Midbrain (tissue), 1 donor: ENCODE measurements at places on chromosomes 4 and X.

- no peak for DNase-seq
These were observed 3.2 kb downstream of the FGF13 start for GRCh38 chrX:138708268-138708667.

DNA sequence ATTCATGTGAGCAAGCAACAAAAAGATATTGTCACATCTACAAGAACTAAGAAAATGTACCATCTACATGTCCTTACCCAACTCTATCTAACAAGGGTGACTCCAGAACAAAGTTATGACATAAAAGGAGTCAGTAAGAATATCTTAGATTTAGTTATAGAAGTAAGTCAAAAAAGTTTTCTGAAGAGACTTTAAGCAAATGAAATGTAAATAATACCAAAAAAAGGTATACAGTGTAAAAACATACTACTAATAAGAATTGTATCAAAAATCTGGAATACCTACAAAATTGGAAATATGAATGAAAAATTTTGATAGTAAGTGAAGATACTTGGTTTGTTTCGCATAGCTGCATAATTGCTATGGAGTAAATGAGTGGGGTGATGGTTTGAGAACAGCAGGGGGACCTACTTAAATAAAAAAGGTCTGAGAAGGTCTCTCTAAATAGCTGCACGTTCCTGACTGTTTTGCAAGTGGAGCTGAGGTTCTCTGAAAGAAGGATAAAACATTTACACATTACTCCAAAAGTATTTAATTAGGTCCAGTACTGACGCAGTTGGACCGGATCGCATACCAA lies 51.0 kb upstream of the ENPP6 start:
- DNase-seq, result no peak

- DNase-seq, result no peak
These were observed 209.8 kb downstream of the SPCS3 start for GRCh38 chr4:176529574-176529973.

GRCh38 chr4:99624141-99624719 lies 33.4 kb downstream of the C4orf54 start:
- no peak for DNase-seq

- DNase-seq, result no peak
These were observed 95.3 kb upstream of the GUCY1A1 start for GRCh38 chr4:155571184-155571944.

- DNase-seq, result no peak
These were observed 168.6 kb downstream of the AFAP1 start for GRCh38 chr4:7771056-7771455.

GRCh38 chrX:16376056-16376455 lies 208.8 kb downstream of the MAGEB17 start:
- no peak for DNase-seq

DNA sequence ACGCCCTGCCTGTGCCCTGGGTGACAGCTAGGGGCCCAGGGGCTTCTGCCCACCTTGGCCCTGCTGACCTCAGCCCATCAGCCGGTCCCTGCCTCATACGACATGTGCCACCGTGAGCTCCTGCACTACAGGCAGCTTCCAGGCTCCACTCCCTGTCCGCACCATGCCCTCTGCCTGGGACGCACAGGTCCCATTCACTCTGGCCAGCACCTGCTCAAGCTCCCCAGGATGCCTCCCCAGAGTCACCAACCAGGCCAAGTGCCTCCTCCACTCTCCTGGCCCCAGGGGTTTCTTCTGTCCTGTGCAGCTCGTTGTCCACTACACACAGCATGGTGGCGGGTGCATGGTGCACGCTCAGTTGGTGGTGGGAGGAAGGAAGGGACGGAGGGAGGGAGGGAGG lies 20.2 kb upstream of the MRFAP1 start:
- no peak for DNase-seq

- DNase-seq, result no peak
These were observed 12.5 kb upstream of the CLNK start for GRCh38 chr4:10697086-10697485.

DNA sequence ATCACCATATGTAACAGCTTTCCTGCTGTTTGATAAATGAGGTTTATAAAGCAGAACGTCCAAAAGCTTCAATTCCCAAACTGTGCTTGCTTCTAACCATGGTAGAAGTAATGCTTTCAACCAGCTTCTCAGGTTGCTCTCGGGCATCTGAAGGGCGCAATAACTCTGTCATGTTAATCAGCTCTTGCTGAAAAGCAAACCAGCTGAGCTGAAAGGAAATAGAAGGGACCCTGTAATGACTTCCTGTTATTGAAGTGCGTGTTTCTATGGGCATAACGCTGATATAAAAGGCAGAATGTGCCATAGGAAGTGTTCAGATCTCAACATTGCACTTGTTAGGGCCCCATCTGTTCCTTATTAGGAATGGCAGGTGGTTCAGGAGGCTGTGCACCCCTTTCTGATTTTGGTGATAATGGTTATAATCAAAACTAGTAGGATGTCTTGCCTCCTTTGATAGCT lies 21.2 kb downstream of the HERC3 start:
- no peak for DNase-seq

DNA sequence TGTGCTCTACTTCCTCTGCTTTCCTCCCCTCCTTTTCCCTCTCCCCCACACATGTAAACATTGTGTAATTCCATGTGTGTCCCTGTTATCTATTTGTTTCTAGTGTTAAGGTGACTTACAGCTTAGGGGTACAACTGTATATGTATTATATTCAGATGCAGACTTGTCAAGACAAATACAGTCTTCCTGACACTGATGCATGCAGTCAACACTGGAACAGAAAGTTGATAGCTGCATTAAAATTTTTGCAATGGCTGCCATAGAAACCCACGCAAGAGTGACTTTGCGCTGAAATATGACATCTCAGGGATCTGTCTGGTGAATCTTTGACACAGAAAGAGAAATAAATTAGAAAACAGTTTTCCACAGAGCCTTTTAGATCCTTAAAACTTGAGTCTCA lies 656.7 kb downstream of the IL1RAPL1 start:
- DNase-seq, result no peak

GRCh38 chr4:108008721-108009120 lies 19.0 kb downstream of the HADH start:
- DNase-seq, result no peak

- no peak for DNase-seq
These were observed 30.0 kb downstream of the CTBP1 start for GRCh38 chr4:1218634-1219565.

- no peak for DNase-seq
These were observed 121.8 kb downstream of the SPCS3 start for GRCh38 chr4:176441594-176441993.

DNA sequence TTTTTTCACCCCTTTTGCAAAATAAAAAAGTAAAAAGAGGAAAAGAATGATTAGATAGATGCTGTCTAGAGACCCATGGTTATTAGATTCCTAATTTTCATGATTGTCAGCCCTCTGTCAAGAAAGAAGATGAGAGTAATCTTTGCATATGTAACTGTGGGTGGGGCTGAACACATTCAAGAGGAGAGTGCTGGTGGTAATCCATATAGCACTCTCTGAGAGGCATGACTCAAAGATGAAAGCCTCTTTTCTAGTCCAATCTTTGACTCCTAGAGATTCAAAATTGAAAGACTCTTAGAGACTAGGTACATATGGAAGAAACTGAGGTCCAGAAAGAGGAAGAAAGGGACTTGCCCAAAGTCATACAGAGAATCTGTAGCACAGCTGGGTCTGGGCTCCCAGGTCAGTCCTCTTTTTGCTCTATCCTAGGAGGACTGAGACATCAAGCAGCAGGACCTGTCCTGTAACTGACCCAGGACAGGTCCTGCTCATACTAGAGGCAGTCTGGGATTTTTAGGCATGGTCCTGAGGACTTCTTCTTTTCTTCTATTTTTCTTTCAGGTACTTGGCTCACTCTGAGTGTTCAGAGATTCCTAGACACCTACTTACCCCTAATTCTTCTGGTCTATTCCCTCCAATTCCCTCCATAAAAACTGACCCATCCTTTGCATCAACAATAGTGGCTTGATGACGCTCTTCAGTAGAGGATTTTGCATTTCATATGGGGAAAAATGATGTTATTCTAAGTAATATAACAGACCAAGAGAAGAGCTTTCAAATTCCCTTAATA lies 23.8 kb downstream of the VSIG4 start:
- no peak for DNase-seq

DNA sequence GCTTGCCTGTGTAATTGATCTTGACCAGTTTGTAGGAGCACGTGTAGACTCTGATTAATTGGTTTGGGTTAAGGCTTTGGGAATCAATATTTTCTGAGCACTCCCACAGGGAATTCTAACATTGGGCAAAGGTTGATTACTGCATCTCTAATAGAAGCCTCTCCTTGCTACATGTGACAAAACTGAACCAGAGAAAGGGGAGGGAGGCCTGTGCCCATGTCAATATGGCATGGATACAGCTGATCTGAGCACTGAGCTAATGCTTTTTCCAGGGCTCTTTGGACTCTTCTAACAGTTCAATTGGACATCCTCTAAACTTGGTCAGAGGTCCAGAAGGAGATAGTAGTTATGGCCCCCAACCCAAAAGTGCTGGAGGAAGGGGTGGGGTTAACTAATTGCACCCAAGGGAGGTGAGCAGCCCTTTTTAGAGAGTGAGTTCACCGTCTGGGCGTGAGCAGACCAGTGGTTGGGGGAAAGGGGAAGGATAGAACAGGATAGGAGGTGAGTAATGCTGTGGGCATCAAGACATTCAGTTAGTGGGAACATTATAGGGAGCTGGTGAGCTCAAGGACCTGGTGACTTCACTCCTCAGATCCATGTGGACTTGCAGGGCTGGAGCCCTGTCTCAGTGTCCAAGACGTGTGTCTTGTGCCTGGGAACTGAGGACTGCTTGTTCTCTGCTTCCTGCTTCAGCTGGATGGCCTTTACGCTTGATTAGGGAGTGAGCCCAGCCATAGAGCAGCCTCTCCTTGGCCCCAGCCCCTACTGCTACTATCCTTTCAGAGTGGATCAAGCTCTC lies 22.8 kb downstream of the MSN start:
- DNase-seq, result no peak

GRCh38 chr4:75673959-75674328 lies 733 bp upstream of the G3BP2 start:
- DNase-seq, result no peak

DNA sequence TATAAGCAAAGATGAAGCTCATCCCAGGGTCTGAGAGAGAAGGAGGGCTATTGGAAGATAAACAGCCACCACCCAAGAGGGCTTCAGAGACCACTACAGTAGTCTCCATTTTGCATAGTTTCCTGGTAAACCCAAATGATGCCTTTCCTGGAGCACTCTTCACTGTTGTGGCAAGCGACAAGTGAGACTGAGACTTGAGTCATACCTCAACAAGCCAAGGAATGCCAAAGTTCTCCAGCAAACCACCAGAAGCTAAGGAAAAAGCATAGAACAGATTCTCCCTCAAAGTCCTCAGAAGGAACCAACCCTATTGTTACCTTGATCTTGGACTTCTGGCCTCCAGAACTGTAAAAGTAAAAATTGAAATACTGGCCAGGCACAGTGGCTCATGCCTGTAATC lies 65.9 kb downstream of the LARP7 start:
- DNase-seq, result no peak

DNA sequence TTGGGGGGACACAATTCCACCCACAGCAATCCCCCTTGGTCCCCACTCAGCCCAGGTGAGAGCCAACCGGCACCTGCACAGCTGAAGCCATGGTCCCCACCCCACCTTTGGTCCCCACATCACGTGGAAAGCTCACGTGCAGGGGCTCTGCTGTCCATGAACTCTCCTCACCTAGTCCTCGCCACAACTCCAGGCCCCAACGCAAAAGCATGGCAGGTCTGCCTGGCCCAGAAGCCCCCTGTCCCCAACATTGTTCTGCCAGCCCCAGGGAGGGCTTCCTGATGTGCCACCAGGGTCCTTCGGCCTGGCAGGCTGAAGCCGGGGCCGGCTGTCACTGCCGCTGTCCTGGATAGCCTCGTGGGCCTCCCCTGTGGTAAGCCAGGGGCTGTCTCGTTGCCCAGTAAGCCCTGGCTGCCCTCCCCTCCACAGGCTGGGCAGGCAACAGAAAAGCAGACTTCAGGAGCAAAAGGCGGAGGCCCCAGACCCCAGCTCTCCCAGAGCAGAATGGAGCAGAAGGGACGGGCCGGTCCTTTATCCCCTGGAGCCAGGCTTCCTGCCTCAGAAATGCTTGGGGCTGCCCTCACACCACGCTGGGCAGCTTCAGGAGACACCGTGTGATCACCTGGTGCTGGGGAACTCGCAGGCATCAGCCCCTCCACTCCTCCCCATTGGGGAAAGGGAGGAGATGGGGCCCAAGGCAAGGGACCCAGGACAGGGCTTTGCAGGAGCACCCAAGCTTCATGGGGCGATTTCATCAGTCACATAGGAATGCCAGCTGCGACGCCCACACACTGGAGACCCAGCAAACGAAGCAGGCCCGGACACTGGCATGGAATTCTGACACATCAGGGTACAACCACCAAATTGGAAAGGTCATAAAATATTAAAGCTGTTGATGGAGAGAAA lies 103.7 kb downstream of the ADRA2C start:
- DNase-seq, result no peak

- DNase-seq, result no peak
These were observed 58.6 kb upstream of the ADRA2C start for GRCh38 chr4:3707423-3708102.

DNA sequence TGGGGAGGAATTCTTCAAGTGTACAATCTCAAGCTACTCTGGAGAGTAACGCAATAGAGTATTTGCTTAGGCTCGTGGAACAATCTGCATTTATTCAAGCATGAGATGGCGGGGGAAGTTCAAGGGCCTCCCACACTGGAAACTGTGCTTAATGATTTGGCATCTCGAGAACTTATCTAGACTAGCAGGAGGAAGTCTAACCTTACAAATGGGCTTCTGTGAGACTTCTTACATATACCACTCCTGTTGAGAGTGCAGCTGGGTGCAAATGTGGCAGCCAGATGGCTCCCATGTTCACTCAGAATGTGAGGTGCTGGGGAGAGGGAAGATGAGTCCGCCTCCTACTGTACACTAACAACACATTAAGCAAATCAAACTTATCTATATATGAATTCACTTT lies 29.3 kb upstream of the PTPN13 start:
- no peak for DNase-seq
